CD14-positive monocyte (primary cell): ENCODE measurements at places on chromosomes 7 and 10.

DNA sequence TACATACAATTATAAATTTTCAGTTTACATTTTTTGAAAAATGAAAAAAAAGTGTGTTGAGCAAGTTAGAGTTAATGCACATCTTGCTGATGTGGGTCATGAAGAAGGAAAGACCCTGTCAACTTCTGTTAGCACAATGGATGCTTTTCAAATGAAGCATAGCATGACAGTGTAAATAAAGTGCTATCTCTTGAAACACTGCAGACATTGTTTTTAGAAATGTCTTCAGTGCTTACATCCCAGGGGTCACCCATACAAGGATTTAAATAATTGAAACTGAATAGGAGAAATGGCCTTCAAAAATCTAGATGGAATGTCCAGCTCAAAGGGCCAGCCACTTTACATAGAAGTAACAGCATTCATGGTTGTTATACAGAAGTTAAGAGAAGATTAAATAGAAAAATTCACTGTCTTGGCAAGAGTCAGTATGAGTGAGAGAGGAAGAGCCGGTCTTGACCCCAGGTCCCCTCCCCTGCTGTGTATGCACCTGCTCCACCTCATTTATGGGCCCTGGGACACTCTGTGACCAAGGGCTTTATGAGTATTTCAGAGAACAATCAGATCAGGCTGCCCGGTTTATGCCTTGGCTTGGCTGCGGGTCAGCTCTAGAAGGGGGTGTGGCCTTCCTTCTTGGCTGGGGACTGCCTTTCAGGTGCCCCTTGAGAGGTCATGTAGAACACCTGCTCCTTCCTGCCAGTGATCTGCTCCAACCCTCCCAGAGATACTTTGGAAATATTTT is 237.7 kb upstream of the TMEM72 start:
- no peak for DNase-seq

GRCh38 chr7:30286749-30287148 is 2.4 kb downstream of the ZNRF2 start:
- no peak for DNase-seq

GRCh38 chr7:37209195-37209594 is 239.5 kb downstream of the ELMO1 start:
- DNase-seq: no peak

- no peak for DNase-seq
These were observed 1189.2 kb downstream of the TYW1 start for GRCh38 chr7:68185631-68186456.

GRCh38 chr7:54933643-54934042 is 85.2 kb upstream of the EGFR start:
- no peak for DNase-seq

- no peak for DNase-seq
These were observed at the start of gene HOXA10 for GRCh38 chr7:27173956-27174873. Gene HOXA10 (minus strand): TSS chr7:27174320. CDS start chr7:27174306, 14 bp downstream.

DNA sequence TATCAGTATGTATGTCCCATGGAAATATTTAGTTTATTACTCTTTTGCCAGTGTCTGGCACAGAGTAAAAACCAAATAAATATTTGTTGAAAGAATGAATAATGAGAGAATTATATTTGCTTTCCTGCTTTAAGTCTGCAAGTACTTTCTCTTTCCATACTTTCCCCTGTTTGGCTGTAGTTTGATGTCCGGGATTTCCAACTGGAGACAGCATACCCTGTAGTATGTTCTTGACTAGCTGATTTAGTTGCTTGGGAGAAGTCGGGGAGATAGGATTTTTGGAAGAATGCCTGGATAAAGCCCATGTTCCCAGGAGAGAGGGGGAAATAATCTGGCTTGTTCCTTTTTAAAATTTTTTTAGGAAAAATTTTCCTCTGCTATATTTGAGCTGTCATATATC is 516.1 kb downstream of the CCSER2 start:
- DNase-seq: no peak

DNA sequence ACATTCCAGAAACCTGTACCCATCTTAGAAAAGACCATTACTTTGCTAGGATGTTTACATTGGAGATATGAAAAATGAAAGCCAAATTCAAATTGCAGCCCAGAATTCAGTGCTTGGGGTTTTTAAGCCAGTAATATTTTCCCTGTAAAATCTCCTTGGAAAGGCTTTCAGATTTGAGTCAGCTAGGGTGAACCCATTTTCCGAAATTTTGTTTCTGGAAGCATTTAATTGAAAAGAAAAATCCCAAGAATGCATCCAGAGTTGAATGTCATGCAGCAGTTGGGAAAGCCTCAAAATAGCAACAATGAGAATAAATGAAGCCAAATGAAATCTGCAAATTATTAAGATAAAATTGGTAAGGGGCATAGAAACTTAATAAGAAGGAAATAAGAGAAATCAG is 106.4 kb downstream of the BMPER start:
- DNase-seq: no peak

DNA sequence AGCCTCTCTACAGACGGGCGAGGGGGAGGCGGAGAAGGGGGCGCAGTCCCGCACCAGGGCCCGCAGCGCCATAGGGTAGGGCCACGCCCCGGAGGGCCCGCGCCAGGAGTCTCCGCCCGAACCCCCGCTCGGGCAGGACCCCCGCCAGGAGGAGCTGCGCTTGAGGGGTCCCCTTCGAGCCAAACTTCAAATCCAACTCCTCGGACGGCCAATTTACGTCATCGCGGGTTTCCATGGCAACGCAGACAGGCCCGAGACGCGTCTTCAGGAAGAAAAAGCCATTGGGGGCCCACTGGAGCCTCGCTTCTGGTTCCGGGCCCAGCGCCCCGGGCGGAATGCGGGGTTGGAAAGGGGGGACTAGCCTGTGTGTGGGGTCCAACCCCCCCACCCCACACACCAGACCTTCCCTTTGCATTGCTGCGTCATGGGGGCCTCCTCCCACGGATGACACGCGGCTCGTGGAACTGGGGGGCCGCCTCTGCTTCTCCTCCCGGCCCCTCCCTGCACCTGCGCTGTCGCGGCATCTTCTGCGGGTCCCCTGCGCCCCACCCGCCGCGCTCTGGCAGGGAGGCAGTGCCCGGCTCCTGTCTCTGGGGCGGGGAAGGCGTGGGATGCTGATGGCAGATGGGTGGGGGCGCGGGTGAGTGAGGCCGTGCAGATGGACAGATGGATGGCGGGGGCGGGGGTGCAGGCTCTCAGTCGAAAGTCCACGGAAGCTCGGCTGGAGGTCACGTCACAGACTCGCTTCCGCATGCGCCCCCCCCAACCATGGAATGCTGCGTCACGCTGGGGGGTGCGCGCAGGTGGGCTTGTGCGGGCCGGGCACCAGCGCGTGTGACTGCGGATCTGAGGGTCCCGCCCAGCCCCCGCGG is 1.2 kb downstream of the CALY start:
- peak; percentile 28 for DNase-seq

GRCh38 chr7:38232502-38233366 is 40.7 kb downstream of the TARP start:
- DNase-seq: peak; percentile 6

DNA sequence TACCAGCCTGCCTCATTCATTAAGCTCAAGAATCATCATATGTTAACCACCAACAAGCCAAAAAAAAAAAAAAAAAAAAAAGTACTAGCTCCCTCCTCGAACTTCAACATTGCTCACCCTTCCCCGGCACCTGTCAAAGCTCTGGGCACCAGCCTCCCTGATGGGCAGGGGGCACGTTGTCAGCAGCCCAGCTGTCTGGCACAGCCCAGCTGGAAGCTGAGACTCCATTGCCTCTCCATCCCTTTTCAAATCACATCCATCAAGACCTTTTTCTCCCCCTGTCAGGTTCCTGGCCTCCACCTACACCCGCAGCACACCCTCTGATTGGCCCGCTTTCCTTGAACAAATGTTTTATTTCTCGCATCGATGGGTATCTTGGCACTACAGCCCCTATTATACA is 913.3 kb upstream of the AUTS2 start:
- no peak for DNase-seq

- peak; percentile 59 for DNase-seq
These were observed 20.6 kb downstream of the HYAL4 start for GRCh38 chr7:123865517-123866117.

- DNase-seq: no peak
These were observed 13.5 kb downstream of the LRMDA start for GRCh38 chr10:75444781-75445386.

DNA sequence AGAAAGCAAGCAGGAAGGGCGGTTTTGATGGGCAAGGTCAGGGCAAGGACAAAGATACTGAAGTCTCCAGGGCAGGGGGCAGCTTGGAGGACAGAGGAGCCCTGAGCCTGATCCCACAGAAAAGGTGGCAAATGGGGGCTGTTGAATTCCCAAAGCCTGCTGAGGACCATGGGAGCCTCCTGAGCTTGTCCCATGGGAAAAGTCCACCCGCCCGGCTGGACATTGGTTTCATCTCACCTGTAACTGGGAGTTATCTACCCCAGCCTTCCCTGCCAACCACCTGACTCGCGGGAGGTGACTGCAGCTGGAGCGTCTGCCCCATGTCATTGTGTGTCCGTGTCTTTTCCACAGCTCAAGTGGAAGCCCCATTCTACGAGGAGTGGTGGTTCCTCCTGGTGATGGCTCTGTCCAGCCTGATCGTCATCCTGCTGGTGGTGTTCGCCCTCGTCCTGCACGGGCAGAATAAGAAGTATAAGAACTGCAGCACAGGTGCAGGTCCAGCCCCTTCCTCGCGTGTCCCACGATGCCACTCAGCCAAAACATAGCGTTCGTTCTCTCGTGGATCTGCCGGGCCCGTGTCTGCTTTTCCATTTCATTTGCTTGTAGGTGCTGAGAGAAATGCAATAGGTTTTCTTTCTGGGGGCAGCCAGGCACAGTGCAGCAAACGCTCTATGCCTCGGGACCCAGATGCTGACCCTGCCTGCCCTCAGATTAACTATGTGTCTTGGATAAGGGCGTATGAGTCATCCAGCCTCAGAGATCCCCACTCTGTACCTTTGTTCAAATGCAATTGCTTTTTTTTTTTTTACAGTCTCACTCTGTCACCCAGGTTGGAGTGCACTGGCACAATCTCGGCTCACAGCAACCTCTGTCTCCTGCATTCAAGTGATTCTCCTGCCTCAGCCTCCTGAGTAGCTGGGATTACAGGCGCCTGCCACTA is 444.5 kb upstream of the FOXK1 start:
- no peak for DNase-seq

DNA sequence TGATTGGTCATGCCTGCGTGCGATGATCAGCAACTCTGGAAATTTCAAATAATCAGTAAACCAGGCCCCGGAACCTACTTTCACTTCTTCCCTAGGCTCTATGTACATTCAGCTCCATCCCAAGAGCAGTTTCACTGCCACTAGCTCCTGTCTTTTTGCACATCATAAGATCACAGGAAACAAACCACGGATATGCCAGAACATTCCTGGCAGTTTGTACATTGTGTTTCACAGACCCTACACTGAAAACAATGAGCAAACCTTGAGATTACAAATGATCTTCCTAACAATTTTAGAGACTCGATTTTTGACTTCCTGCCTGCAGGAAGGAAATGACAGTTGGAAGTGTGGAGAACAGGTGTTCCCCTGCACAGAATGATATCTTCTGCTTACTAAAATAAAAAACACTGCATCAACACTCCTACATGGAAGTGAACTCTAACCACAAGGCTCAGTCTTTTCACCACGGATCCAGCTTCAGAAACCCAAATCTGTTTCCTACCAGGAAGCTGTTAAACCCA is 7.6 kb upstream of the TMEM236 start:
- DNase-seq: peak; percentile 3

GRCh38 chr7:139683137-139683921 is 94.5 kb downstream of the HIPK2 start:
- DNase-seq: no peak

DNA sequence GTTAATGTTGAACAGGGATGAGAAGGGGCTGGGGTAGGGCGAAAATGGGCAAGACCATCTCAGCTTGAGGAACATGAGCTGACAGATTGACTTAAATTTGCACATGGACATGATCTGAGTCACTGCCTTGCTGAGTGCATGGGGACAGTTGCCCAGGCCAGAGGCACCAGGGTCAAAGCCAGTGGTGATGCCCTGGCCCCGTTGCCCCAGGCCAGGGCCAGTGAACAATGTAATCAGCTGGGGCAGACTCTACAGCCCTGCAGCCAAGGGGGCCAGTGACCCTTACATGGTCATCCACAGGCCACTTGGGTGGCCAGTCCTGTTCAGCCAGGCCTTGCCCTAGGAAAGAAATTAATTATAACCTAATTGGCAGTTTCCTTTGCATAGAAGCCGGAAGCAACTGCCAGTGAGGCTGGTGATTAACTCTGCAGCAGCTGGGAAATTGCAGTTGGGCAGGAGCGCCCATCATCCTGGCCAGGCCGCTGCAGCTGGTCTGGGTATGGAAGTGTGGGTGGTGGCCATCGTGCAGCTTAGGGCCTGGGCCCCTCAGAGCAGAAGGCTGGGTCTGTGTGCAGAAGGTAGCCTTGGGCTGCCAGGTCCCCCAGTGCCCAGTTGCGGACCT is 9.6 kb downstream of the RET start:
- DNase-seq: no peak

DNA sequence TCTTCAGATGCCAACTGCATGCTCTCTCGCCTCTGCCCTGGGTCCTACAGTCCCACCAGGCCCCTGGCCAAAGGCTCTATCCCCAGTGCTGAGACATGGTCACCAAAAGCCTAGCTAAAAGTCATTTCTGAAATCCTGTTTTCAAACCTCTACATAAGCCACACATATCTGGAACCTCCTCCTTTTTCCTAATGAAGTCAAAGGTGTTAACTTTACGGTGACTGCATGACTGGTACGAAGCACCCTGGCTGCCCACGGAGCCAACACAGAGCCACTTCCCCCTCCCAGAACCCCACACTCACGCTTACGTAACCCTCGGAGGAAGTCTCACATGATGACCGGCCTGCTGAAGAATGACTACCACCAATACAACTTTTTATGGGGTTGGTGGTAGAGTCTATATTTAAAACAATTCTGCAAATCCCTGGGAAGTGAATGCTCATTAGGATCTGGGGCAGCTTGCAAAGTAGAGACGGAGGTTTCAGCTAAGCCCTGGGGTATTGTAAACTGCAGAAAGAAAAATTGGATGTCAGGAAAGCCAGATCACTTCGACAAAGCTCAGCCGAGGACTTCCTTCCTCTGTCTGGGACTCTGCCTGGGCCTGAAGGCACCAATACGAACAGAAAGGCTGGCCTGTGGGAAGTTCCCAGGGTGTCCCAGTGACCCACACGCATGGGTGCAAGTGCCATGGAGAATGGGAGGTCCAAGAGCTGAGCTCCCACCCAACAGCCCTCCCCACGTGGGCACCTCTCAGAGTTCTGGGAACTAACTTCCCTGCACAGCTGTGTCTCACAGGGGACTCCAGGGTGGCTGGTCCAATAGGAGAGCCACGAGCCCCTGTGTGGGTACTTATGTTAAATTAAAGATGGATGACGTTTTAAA is 50.7 kb downstream of the PDGFA start:
- DNase-seq: peak; percentile 41
